ENCODE measurements at places on chromosomes 13 and 19.

- no peak for DNase-seq
Observed at GRCh38 chr13:40483601-40484000, 182.8 kb downstream of the FOXO1 start.

- no peak for DNase-seq
Observed at GRCh38 chr19:12526542-12526941, 24.7 kb downstream of the ZNF564 start.

DNA sequence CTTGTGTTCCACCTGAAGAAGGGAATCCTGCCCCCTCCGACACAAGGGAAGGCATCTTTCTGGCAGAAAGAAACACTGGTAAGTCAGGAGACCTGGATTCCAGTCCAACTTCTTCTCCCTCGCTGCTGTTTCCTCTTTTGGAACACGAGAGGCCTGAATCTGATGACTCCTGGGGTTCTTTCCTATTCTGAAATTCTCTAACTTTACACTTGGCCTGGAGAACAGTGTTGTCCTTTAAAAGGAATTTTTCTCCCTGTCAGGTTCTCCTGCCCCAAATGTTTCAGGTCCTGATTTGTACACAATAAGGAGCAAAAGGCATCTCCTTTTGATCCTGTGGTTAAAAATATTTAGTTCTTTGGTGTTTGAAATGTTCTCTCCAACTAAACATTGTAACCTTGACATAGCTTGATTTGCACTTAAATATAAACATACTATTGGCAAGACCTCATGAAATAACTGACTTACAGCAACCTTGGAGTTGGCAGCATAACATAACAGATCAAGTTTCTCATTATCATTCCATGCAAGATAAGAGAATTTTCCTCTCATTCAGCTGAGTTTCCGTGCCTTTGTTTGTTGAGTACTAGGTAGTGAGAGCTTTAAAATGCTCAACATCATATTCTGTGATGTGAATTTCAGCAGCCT, 244.8 kb downstream of the COG6 start:
- DNase-seq, result no peak

GRCh38 chr13:33515146-33515545, 229.6 kb upstream of the STARD13 start:
- no peak for DNase-seq

- DNase-seq, result no peak
Observed at GRCh38 chr19:48716562-48717291, 2.8 kb downstream of the MAMSTR start.

DNA sequence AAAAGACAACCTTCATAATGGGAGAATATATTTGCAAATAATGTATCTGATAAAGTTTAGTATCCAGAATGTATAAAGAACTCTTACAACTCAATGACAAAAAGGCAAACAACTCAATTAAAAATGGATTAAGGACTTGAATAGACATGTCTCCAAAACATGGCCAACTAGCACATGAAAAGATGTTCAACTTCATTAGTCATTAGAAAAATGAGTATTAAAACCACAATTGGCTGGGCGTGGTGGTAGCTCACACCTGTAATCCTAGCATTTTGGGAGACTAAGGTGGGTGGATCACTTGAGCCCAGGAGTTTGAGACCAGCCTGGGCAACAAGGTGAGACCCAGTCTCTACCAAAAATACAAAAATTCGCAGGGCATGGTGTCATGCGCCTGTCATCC, 18.8 kb upstream of the ZMYM5 start:
- DNase-seq, result no peak

- no peak for DNase-seq
Observed at GRCh38 chr13:36553491-36553890, 120.3 kb upstream of the SERTM1 start.

- DNase-seq, result no peak
Observed at GRCh38 chr19:4327252-4327876, 11.3 kb downstream of the STAP2 start.

DNA sequence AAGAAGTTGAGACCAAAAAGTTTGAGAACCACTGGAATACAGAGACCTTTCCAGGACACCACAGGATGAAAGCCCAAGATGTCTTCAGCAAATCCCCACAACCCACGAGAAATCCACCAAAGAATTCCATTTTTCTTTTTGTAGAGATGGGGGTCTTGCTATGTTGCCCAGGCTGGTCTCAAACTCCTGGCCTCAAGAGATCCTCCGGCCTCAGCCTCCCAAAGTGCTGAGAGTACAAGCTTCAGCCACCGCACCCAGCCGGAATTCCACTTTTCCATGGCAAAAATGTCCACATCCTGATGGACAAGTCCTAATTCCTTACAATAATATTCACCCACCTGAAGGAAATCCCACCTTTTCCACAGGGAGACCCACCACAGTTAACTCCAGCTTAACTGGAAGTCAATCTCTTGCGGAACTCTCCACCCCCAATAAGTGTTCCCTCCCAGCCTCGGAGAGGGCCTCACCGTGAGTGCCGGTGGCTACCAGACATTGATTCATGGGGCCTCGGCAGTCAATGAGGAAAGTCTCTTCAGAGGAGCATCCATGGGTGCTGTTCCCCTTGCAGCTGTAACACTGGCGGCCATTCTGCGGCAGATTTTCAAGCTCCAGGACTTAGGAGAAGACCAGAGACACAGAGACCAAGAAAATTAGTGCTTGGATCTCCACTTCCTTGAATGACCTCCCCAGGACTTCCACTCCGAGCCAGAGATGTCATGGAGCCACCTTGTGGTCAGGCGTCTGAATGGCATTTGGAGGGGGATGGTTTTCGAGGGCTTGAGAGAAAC, 12.3 kb upstream of the CADM4 start:
- DNase-seq, result no peak

DNA sequence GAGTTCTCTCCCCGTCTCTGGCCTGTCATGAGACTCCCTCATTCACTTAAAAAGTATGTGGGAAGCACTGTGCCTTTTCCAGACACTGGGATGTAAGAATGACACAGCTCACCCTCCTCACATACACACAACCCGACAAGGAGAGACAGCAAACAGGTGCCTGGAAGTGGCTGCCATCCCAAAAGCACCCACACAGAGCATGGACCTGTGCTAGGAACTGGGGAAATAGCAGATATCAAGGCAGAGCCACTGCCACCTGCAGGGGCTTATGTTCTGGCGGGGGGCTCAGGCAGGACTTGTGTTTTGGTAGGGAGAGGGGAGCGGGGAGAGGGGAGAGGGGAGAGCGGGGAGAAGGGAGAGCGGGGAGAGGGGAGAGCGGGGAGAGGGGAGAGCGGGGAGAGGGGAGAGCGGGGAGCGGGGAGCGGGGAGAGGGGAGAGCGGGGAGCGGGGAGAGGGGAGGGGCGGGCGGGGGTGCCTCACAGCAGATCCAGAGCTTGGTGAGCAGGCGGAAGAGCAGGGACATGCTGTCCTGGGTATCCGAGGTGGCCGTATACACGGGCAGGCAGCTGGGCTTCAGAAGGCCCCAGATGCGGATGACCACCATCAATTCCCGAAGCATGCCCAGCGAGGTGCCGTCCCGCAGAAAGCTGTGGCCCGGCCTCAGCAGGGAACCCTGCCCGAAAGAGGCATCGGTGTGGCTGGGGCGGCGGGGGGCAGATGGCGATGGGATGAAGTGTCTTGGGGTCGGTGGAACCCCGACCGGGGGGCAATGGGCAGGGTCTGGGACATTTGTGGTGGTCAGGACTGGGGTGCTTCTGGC, 12.2 kb downstream of the CFD start:
- no peak for DNase-seq

- DNase-seq, result no peak
Observed at GRCh38 chr19:953445-954271, 27.8 kb downstream of the ARID3A start.

- DNase-seq, result no peak
Observed at GRCh38 chr19:42086770-42087550, 11.0 kb downstream of the ZNF574 start.

GRCh38 chr19:30521937-30522336, 149.8 kb downstream of the ZNF536 start:
- no peak for DNase-seq

DNA sequence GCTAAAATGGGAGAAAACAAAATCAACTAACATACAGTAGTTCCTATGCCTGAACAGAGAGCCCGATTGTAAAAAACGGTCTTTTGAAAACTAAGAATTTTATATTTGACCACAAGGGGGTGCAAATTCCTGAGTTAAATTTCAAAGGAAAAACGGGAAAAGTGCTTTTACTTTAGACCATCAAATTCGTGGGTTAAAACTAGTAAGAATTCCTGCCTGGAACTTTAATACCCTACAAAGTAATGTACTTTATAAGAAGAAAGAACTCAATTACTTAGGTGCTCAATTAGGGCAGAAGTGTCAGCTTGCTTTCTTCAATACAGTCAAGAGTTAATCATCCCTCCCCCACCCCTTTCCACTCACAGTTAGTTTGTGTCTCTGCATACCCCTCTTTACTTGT, 69.8 kb downstream of the KCNRG start:
- DNase-seq, result no peak

DNA sequence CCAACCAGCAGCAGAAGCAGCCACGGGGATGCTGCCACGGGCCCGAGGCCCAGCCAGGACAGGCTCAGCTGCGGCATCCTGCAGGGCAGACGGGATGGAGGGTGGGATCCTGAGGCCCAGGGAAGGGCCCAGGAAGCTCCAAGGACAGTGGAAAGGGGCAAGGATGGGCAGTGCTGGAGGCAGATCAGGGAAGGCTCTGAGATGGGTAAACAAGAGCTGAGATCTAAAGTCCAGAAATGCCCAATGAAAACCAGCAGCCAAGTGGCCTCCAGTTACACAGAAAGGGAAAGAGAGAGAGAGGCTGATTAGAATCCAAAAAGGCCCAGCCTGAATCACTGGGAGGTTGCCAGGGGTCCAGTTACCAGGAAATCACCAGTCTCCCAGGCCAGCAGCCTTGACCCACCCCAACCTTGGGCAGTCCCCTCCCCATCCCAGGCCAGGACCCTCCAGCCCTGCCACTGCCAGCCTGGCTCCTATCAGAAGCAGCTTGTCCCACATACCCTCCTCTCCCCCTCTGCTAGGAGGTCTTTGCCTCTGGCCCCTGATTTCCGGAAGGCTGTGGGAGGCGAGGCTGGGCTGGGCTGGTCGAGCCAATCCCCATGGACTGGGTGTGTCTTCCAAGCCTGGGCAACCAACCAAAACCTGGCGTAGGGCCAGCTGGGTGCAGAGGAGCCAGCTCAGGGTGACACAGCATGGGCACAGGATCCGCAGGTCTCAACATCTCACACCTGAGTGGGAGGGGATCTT, at the start of gene CYP4F11:
CYP4F11 (minus strand) TSS at position 198 of the 747 bp plus-strand sequence; CDS start at position 77, 121 bp downstream.
- DNase-seq, result no peak

- no peak for DNase-seq
Observed at GRCh38 chr19:8343483-8343844, 402 bp upstream of the KANK3 start.

DNA sequence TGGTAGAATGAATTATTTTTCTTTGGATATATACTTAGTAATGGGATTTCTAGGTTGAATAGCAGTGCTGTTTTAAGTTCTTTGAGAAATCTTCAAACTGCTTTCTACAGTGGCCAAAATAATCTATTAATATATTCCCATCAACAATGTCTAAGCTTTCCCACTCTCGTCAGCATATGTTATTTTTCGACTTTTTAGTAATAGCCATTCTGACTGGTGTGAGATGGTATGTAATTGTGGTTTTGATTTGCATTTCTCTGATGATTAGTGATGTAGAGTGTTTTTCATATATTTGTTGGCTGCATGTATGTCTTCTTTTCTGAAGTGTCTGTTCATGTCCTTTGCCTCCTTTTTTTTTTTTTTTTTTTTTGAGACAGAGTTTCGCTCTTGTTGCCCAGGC, 90.2 kb upstream of the CSNK1A1L start:
- no peak for DNase-seq

DNA sequence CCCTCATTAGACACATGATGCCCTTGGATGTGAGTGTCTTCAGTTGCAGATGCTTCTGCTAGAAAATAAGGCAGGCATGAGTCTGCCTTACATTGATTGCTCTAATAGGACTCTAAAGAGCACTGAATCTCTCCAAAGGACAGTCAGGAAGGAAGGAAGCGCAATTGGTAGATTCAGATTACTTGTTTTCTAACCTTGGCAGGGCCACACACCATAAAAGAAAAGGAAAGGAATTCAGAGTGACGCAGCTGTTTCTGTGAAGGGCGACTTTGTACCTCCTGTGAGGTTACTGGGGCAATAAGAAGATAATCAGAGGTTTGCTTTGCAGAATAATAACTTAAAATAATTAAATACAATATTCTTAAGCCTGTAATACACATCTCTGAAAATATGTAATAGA, 48.0 kb downstream of the FRY start:
- peak; percentile 46 for DNase-seq

- no peak for DNase-seq
Observed at GRCh38 chr13:23348262-23349127, 85.0 kb downstream of the SACS start.

GRCh38 chr19:7953060-7953459, 9.6 kb upstream of the TIMM44 start:
- peak; percentile 10 for DNase-seq

GRCh38 chr19:17915940-17916593, 16.7 kb upstream of the CCDC124 start:
- DNase-seq, result no peak

GRCh38 chr13:80047406-80047805, 293.5 kb downstream of the SPRY2 start:
- no peak for DNase-seq

- no peak for DNase-seq
Observed at GRCh38 chr19:20273951-20274570, 107.0 kb downstream of the ZNF486 start.

GRCh38 chr13:46473806-46474205, 79.2 kb upstream of the LRCH1 start:
- no peak for DNase-seq

DNA sequence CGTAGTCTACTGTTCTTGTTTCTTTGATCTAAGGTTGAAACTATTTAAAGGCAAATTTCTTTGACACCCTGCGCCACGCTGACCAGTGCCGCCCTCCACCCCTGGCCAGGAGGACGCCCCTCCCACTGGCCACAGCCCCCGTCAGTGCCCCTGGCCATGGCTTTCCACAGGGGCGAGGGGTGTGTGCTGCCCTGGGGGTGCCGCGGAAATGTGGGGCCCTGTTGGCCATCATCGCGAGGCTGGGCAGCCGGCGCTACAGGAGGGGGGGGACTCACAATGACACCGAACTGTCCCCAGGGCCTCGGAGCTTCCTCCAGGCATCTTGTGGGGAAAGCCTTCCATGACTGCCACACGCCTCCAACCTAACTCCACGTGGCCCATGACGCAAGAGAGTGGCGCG, 10.9 kb downstream of the SHC2 start:
- no peak for DNase-seq

Measured in GF-D8 (cell line).